ENCODE measurements at places on chromosomes 16 and 17.
A peak's percentile ranks its signal among the peaks of the same experiment; 100 is the strongest.

DNA sequence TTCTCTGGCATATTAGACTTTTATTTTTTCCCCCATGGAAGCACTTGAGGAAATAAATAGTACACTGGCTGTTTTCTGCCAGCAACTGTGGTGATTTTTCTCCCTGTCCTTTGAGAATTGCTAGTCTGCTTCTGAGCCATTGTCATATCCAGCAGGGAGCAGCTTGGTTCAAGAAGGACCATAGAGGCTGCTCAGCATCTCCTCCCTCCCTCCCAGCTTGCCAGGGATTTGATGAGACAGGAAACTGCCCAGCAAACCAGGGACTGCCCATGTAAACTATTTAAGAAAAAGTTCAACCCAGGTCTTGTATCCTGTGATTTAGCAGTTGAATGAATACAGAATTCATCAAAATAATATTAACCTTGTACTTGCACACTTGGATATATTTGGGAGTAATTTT, 39.5 kb downstream of the CYB5B start:
- DNase-seq, result no peak

GRCh38 chr17:49959183-49959935, 9.6 kb upstream of the DLX4 start:
- DNase-seq, result peak; percentile 12

GRCh38 chr17:47762728-47763127, 29.7 kb downstream of the TBX21 start:
- DNase-seq, result no peak

DNA sequence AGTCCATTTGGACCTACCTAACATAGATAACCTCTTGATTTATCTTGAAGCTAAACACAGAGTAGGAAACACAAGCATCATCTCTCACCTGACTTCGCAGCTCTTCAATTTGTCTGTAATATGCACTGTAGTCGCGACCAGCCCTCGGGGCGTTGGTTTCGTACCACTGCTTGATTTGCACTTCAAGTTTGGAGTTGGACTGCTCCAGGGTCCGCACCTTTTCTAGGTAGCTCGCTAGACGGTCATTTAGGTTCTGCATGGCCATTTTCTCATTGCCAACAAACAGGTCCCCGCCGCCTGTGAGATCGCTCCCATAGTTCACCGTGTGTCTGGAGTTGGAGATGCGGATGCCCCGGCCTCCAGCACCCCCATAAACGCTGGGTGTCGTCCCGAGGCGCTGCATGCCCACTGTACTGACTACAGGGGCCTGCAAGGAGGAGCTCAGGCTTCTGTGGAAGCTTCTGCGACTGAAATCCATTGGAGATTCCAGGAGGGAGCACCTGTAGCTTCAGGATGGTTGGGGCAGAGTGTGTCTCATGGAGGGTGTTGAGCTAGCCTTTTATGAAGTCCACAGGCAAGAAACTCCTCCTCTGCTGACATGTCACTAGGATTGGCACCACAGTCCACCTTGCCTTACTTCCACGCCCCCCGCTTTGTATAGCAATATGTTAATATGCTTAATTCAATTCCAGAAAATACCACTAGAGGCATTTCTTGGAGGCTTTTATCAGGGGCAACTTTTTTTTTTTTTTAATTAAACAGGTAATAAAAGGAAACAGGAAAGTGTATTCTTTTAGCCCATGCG, at the start of gene KRT20:
KRT20 (minus strand) TSS at position 535 of the 805 bp plus-strand sequence; CDS start at position 478, 57 bp downstream.
- no peak for DNase-seq

- no peak for DNase-seq
Measured at GRCh38 chr17:9644910-9645751, at the start of gene USP43. USP43 (plus strand) TSS chr17:9645517; CDS start chr17:9645633, 116 bp downstream.

DNA sequence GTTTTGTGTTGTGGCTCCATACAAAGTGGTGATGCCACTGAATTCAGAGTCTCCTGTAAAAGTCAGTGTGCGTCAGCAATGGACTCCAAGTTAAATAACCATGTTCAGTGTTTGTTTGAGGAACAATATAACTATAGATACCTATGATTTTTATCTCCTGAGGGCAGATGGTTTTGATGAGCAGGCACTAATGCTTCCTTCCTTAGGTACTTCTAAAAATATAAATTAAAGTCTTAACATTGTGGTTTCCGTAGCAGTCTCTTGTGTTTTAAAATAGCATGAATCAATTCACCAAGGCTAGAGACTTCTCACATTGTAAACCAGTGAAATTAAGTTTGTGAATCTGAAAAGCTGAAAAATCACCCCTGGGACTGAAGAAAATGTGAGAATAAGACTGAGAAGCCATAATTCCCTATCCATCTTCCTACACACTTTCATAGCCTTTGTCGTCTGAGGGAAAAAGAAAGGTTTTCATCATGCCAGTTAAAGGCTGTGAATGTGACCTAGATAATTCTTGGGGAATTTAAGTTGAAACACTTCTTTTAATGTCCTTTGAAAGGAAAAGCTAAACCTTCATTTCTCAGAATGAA, 1502.9 kb downstream of the CDH11 start:
- DNase-seq, result no peak

DNA sequence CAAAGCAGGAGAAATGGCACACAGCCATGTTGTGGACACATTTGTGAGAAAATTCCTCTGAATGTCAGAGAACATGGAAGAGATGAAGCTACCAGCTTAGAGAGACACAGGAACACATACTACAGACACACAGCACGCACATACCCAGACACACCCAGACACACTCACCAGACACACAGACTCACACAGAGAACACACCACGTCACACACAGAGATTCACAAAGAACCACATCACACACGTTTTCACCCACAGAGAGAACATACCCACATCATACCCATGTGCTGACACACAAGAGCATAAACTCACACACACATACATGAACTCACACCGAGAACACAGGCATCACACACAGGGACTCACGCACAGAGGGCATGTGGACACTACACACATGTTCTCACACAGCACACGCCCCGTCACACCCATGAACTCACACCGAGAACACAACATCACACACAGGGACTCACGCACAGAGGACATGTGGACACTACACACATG, 124.9 kb downstream of the METRNL start:
- no peak for DNase-seq

DNA sequence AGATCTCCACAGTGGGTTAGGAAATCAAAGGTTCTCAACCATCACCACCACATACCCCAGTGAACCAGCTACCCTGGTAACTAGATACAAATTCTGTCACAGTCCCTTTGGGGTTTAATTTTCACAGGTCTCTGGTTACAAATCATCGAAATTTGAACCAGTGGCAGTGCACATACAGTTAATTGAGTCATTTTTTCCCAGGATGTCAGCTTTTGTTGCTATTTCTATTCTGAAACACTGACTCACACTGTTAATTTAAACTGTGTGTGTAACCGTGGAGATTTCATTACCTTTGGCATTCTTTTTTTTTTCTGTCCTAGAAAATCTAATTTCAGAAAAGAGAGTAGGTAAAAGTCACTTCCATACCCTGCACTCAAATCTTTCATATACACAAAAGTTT, 511.5 kb downstream of the TOX3 start:
- DNase-seq, result no peak

- no peak for DNase-seq
Measured at GRCh38 chr17:13582776-13583547, 18.8 kb downstream of the HS3ST3A1 start.

DNA sequence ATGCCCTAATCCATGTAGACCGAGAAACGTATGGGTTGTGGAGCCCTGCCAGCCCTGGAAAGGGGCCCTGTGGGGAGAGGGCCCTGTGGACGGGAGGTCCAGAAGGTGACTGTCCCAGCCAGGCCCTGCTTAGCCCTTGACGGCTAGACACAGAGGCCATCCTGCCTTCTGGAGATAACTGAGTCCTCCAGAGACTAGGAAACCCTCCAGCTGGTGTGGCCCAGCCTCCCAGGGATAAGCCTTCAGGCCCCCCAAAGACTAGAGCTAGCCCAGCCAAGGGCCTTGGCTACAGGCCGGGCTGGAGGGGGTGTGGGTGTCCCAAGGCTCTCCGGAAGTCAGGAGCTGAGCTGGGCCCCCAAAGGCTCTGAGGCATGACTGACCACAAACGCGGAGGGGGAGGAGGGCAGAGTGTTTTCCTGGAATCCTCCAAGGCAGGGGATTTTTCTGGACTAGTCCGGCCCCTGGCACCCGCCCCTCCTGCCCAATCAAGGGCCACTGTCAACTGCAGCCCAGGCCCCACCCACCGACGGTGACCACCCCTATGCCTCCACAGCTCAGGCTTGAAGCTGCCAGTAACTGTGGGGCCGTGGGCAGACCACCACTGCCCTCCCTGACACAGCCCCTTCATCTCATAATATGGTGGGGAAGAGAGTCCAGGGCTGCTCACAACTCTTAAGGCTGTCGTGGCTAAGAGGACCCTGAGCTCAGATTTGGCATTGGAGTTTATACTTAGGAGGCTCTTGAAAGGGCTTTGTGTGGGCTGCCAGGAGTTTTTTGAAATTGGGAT, 885 bp upstream of the VASN start:
- DNase-seq, result no peak

Measured in nucleus accumbens (tissue), 56 donors.